ENCODE measurements at places on chromosomes 3 and 15.

GRCh38 chr3:64732576-64732975 lies 44.8 kb upstream of the ADAMTS9 start:
- DNase-seq = no peak

GRCh38 chr3:4644951-4645350 lies 151.8 kb downstream of the ITPR1 start:
- DNase-seq = no peak

GRCh38 chr15:49946681-49947080 lies 172.4 kb downstream of the ATP8B4 start:
- DNase-seq = peak; percentile 74

DNA sequence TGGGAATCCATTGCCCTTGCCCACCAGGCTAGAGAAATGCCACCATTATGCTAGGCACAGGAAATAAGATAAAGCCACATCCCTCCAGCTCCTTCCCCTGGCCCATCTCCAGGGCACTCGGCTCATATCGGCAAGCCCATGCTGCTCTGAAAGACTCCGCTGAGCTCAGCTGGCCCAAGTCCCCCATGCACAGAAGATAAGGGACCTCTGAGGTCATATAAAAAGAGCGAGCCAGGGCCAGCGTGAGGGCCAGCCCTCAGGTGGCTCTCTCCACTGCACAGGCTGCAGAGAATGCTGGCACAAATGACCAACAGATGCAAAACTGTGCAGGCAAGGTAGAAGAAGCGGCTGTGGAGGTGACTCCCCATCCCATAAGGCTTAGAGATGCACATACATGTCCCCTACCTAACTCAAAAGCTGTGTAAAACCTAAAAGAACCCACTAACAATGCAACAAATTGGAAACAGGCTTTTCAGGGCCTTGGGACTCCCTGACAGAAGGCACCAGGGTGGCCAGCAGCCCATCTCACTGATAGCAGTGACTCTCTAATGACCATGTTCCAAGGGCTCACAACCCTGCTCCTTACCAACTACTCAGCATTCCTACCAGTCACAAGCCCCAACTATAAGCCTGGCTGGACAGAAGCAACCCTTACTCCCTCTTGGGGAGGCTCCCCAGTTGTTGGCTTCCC lies 3.0 kb downstream of the RAB6B start:
- DNase-seq = no peak

DNA sequence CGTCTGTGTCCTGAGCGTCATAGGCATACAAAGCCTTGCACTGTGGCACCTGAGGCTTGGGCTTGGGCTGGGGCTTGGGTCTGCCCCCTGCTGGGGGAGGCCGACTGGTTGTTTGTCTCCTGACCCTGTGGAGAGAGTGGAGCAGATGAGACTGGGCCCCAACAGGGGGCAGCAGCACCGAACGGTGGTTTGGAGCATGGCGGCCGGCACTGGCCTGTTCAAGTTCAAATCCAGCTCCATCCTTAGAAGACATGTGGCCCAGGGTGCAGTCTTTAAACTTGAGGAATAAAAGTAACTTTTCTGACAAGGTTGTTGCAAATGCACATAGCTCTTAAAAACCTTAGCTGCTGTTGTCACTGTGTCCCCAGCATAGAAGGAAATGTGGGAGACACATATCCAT lies 33.3 kb downstream of the CCNB2 start:
- no peak for DNase-seq

- DNase-seq = no peak
Measured at GRCh38 chr3:45759851-45760250, 36.5 kb downstream of the SLC6A20 start.

GRCh38 chr3:41190509-41191284 lies 8.6 kb upstream of the CTNNB1 start:
- DNase-seq = no peak

- DNase-seq = no peak
Measured at GRCh38 chr3:124601190-124601589, 129.1 kb upstream of the UMPS start.

GRCh38 chr15:90650956-90651689 lies 66.0 kb upstream of the BLM start:
- DNase-seq = no peak

DNA sequence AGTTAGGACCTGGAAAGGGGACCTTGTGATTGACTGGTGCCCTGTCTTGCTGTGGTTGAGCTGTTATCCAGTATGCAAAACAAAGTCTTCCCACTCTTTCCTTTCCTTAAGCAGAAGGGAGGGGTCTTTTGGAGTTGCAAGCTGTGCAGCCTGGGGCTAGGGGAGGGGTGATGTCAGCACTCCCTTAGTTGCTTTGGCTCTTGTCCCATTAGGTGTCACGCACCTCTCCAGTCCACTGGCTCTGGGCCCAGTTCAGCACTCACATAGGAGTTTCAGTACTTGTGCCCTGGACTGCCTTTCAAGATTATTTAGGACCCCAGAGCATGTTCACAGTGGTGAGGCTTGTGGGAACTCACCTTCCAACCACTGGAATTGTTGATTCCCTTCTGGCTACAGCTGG lies 238.5 kb downstream of the DOCK3 start:
- DNase-seq = no peak

DNA sequence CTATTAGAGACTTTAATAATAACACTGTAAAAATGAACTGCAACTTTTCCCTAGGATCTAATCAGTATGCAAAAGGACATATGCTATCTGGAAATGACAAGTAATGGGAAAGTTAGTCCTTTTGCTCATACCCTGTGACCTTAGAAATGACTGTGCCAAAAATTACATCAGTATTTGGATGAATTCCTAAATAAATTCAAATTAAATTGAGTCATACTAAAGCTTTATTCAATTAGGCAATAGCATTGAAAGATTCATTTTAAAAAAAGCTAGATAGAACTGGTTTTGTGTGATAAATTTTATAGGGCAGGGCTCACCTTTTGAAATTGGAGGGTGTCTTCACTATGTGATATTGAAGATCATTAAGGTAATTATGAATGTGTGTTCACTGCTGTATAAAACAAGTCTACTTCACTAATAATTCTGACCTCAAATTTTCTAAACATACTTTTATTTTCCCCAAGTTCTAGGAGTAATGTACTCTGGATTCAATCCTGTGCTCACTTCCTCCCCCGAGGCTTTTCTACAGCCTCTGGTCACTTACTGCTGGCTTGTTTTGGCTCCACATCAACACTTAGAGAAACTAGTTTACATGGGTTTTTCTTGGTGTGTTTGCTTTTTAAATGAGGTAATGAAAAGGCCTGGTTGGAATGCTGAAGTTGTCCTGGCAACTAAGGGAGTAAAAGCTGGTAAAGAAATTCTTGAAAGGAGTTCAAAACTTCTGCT lies 44.4 kb upstream of the SPTSSB start:
- DNase-seq = peak; percentile 63

DNA sequence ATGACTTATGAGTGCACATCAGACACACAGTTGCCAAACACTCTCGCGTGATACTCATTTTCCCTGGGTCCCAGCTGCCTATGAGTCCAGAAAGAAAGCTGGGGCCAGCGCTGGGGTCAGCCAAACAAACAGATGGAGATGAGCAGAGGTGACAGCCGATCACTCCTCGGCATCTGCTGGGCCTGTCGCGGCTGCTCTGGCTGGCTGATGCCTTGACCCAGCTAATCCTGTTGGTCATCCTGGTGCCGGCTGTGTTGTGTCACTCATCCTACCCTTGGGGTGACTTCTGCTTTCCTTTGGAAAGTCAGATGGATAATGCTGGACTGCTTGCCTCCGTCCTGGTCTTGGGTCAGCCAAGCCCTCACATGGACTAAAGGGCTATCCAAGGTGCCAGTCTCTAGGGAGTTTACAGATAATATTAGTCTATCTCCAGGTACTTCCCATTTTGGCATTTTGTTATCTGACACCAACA lies 105.3 kb upstream of the PDZRN3 start:
- DNase-seq = no peak

- DNase-seq = no peak
Measured at GRCh38 chr3:142929109-142929508, 34.4 kb downstream of the PAQR9 start.

GRCh38 chr15:78904599-78905358 lies 32.1 kb downstream of the MORF4L1 start:
- no peak for DNase-seq

DNA sequence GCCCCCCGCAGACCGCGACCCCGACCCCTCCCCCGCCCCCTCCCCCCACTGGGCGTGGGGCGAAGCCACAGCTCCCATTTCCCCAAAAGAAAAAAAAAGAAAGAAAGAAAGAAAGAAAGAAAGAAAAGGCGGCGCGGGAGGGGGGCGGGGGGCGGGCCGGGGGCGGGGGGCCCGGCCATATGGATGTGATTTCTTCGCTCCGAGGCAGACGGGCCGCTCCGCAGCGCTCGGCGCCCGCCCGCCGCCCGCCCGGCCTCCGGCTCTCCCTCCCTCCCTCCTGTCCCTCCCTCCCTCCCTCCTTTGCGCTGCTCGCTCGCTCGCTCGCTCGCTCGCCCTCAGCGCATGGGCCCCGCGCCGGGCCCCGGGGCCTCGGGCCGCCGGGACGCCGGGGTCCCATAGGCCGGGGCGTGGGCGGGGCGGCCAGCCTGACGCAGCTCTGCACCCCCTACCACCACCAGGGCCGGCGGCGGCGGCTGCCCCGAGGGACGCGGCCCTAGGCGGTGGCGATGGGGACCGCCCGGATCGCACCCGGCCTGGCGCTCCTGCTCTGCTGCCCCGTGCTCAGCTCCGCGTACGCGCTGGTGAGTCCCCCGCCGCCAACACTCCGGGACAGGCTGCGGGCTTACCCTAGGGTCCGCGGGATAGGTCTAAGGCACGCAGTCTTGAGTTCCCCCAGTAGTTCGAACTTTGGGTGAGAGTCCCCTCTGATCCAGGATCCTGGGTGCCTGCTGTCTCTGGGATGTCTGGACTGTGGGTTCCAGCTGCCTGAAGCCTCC lies 5.7 kb downstream of the PTH1R start:
- no peak for DNase-seq

- DNase-seq = no peak
Measured at GRCh38 chr15:89836267-89837133, 21.8 kb upstream of the ANPEP start.

DNA sequence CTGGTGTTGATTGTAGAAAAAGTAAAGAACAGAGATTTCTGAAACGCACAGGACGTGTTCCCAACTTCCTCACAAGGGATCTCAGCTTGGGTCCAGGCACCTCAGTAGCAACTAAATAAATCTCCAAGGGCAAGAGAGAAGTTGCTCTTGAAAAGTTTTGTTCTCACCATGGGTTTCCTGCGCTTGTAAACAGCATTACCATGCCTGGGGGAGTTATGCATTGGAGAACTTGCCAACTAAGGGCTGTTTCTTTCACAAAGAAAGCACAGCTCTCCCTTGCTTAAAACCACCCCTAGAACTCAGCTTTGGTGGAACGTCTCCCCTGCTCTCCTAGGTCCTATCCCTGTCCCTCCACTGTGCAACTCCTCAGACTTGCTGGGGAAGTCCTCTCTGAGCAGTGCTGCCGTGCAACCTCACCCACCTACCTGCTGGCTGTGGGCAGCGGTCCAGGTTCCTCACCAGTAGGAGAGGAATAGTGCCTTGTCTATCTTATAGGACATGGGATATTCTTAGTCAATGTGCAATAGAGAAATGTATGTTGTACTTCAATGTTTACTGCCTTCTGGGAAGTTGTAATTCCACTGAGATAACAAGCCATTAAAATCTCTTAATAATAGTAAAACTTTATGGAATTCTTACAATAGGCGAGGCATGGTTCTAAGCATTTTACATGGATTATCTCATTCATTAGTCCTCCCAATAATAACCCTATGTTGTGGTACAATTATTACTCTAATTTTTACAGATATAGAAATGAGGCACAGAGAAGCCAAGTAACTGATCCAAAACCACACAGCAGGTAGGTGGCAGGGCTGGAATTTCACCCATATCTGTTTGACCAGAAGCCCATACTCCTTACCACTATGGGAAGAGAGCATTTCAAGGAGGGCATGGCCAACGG lies 51.5 kb downstream of the UMPS start:
- no peak for DNase-seq

GRCh38 chr3:155233213-155233612 lies 60.3 kb downstream of the STRIT1 start:
- DNase-seq = peak; percentile 42

DNA sequence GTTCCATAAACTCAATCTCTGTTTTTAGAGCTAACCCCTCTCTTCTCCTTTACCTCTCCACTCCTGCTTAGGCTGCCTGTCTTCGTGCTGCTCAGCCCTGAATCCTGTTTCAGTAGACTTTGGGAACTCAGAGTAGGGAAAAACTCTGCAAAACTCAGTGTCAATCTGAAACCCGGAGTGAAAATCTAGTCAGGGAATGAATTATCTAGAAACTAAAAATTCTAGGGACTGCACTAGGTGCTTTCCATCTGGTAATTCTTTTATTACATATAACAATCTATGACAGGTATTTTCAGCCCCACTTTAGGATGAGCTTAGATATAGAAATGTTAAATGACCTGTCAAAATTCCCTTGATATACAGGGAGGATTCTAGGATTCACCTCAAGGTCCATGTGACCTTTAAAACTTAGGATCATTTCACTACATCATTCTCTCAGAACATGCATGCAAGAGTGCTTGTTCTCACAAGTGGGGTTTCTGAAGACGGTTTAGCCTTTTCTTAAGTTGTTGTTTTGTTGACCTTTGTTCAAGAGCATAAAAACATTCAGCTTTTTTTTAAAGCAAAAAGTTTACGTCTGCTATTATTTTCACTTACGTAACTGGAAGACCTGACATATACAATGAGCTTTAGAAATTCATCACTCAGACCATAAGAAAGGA lies 108.2 kb upstream of the MBNL1 start:
- no peak for DNase-seq

- DNase-seq = no peak
Measured at GRCh38 chr3:57681691-57682090, 11.2 kb downstream of the DENND6A start.

- no peak for DNase-seq
Measured at GRCh38 chr3:53665608-53666425, 171.4 kb downstream of the CACNA1D start.

DNA sequence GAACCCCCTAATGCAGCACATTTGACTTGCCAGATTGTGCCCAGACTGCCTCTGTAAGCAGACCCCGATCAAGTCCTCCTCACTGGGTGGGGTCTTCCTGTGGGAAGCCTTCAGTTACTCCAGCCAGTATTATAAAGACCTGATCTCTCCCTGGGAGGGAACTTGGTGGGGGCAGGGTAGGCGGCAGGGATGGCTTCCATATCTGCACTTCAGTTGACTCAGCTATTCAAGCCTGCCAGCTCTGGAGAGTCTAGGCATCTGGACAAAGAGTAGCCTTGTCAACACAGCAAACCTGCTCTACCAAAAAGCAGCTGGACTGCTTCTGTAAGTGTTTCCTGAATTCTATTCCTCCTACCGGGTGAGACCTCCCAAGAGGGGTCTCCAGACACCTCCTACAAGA lies 21.0 kb upstream of the SLC25A38 start:
- DNase-seq = peak; percentile 33

Measured in NCI-H774 (cell line).